Stimulated activated CD4-positive, alpha-beta T cell treated with anti-CD3 and anti-CD28 coated beads, Interleukin-15, amount 100 ng/mL, for 1 hour (primary cell): ENCODE measurements at places on chromosomes 6 and 20.

- no peak for DNase-seq
Observed at GRCh38 chr6:148407372-148407771, 64.7 kb downstream of the SASH1 start.

- DNase-seq, result no peak
Observed at GRCh38 chr6:41344876-41345275, 9.5 kb downstream of the NCR2 start.

DNA sequence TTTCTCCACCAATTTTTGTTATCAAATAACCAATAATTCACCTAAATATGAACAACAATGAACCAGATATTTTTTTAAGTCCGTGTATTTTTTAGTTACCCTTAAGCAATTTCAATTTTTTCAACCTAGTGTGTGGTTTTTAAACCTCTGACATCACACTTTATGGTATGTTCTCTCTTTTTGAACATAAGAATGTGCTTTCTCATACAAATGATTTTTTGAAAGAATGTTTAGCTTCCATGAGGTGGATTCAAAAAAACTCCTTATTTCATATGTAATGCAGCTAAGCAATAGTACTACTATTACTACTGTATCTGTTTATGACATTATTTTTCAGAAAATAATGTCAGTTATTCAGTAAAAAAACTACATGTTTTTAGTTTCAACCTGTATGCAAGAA, 19.4 kb upstream of the MEI4 start:
- DNase-seq, result no peak

DNA sequence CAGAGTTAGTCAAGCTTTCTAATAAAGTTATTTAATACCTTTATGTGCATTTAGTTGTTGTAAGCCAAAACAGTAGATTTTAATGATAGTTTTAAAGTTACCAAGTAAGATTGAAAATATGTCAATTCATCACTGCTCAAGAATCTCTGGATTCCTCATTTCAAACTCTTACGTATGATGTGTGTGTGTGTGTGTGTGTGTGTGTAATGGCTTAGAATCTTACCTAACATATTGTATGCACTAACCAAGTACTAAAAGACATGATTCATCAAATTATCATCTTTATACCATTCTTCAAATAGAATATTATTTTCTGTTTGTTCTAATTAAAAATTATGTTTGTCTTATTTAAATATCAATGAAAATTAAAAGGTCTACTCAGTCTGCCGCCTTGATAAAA, 41.5 kb upstream of the ZNF337 start:
- no peak for DNase-seq

DNA sequence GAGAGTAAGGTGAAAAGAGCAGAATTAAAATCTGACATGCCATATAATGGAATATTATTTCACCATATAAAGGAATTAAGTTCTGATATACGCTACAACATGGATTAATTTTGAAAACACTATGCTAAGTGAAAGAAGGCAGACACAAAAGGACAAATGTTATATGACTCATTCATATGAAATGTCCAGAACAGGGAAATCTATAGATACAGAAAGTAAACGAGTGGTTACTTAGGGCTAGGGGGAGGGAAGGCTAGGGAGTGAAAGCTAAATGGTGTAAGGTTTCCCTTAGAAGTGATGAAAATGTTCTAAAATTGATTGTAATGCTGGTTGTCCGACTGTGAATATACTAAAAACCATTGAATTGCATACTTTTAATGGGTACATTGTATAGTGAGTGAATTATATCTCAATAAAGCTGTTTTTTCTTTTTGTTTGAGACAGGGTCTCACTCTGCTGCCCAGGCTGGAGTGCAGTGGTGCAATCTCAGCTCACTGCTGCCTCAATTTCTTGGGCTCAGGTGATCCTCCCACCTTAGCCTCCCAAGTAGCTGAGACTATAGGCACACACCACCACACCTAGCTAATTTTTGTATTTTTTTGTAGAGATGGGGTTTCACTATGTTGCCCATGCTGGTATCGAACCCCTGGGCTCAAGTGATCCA, 8.2 kb downstream of the PRPH2 start:
- DNase-seq, result no peak
